ENCODE measurements at places on chromosomes 3 and 15. TPM values are rescaled to one million over a fixed set of nuclear protein-coding genes. Genes with fewer than 3 reads are reported as not detected.
A peak's percentile ranks its signal among the peaks of the same experiment; 100 is the strongest.

The BCL2A1 gene
- not detected for total RNA-seq

The GOLGA8A gene
- total RNA-seq: 79.7 TPM

The ASB14 gene
- total RNA-seq: not detected

The ARRDC4 gene
- 19.9 TPM for total RNA-seq

The HESX1 gene
- 50.6 TPM for total RNA-seq

The GNAT1 gene
- not detected for total RNA-seq

The ECT2 gene
- 267 TPM for total RNA-seq

The MORC1 gene
- total RNA-seq: not detected

- H3K36me3 ChIP-seq: no peaks in the 10 kb centered on the region
- no peak overlapping the region for H3K27ac ChIP-seq
- H3K4me1 ChIP-seq: no peaks in the 10 kb centered on the region
- DNase-seq: no peak
Measured at GRCh38 chr3:178181784-178182183, 354.5 kb upstream of the KCNMB2 start.

- H3K27me3 ChIP-seq: no peaks in the 10 kb centered on the region
- peaks cover 17% of the 10 kb centered on the region for H3K4me1 ChIP-seq
Measured at GRCh38 chr3:172201870-172202236, 162.5 kb downstream of the FNDC3B start.

DNA sequence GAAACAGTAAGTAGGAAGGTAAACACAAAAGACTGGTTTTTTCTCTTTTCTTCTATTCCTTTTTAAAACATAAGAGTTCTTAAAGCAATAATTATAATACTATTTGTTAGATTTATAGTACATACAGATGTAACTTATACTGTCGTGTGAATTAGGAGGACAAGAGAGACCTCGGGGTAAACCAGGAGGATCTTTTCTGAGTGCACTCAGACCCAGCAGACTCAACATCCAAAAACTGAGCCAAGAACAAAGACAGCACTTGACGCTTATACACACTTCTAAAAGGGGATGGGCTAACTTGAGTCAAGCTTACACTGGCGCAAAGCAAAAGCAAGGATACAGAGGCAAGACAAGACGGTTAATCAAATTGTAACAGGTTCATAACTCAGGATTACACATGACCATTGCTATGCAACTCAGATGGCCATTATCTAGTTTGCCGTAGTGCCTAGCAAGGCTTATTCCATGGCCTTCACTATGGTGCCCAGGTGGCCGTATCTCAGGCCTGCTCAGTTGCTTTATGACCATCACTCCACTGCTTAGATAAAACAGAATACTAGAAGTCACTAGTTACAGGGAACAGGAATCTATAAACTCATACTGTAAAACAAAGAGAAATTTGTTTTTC is 18.6 kb downstream of the MTHFS start:
- no peaks in the 10 kb centered on the region for H3K4me1 ChIP-seq
- no peak overlapping the region for H3K27ac ChIP-seq

- peaks cover 7% of the 10 kb centered on the region for H3K4me1 ChIP-seq
- H3K27ac ChIP-seq: no peak overlapping the region
- no peak for DNase-seq
- H3K36me3 ChIP-seq: no peaks in the 10 kb centered on the region
- H3K4me3 ChIP-seq: no peak overlapping the region
Measured at GRCh38 chr3:25728101-25728500, 55.1 kb downstream of the NGLY1 start.

DNA sequence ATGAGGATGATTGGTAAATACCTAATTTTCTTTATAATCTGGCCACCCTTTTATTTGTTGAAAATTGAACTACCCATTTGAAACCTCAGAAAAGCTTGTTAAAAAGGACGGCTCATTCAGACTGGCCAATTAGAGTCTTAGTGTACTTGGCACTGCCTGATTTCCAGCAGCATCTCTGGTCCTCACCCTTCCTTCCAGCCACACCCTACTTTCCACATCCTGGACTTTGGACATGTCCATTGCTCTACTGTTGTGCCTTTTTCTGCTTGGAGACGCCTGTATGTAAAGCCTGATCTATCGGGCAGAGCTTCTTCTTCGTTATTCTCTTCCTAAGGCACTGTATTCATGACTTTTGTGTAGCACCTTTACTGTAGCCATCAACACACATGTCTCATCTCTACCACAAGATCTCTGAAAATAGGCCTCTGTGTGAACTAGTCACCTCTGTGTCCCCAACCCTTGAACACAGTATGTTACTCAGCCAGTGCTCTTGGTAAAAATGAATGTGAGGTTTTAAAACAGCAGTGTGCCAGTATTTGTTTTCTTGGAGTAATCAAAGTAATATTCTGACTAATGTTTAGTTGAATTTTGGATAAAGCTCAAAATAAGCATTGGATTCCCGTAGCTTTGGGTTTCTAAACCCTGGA is 6.8 kb downstream of the RBM5 start:
- H3K4me3 ChIP-seq: no peak overlapping the region
- peaks cover 11% of the 10 kb centered on the region for H3K4me1 ChIP-seq
- no peak overlapping the region for H3K27ac ChIP-seq
- H3K36me3 ChIP-seq: peaks cover 45% of the 10 kb centered on the region

DNA sequence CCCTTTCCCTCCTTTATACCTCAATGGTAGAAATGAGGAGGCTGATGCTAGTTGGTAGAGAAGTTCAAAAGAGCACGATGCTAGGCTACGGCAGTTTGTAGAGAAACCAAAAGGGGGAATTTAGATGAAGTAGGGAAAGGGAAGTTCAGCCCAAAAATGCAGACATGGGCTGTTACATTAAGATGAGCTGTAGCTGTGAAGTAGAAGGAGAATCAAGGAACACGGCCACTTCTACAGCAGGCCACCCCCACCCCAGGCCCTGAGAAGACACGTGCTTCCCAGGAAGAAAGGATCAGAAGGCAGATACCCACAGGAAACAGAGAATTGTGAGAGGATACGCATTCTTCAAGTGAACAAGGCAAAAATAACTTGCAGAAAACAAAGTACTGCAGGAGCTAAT is 2.1 kb upstream of the PARP14 start:
- H3K27me3 ChIP-seq: peaks cover 32% of the 10 kb centered on the region
- H3K27ac ChIP-seq: no peak overlapping the region
- DNase-seq: no peak
- H3K4me1 ChIP-seq: no peaks in the 10 kb centered on the region
- no peaks in the 10 kb centered on the region for H3K36me3 ChIP-seq

- H3K27ac ChIP-seq: no peak overlapping the region
- peak; percentile 54 for DNase-seq
- no peaks in the 10 kb centered on the region for H3K4me1 ChIP-seq
- H3K36me3 ChIP-seq: no peaks in the 10 kb centered on the region
- H3K4me3 ChIP-seq: peak overlapping the region; percentile 61
Measured at GRCh38 chr3:133926736-133927539, 31.3 kb upstream of the RAB6B start.

DNA sequence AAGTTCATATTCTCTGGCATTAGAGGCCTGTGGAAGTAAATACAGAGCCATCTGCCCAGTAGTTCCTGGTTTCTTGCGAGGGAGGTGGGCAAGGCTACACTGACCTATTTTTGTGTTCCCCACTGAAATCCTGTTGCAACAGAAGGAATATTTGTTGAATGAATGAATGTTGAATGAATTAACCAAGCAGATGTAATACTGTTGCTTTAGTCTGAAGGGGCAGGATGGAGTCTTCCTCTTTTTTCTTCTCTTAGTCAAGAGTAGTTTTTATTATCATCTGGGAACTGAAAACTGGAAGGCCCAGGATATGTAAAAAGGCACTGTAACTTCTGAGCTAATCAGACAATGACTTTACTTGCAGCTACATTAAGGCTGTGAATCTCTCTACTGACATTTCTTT is 17.1 kb downstream of the BLOC1S6 start:
- no peak for DNase-seq
- peaks cover 7% of the 10 kb centered on the region for H3K36me3 ChIP-seq
- no peak overlapping the region for H3K27ac ChIP-seq
- no peak overlapping the region for H3K4me3 ChIP-seq
- no peaks in the 10 kb centered on the region for H3K27me3 ChIP-seq
- H3K4me1 ChIP-seq: no peaks in the 10 kb centered on the region

- H3K4me1 ChIP-seq: peaks cover 12% of the 10 kb centered on the region
- peaks cover 14% of the 10 kb centered on the region for H3K27me3 ChIP-seq
- H3K4me3 ChIP-seq: no peak overlapping the region
- DNase-seq: no peak
- no peak overlapping the region for H3K27ac ChIP-seq
- no peaks in the 10 kb centered on the region for H3K36me3 ChIP-seq
Measured at GRCh38 chr3:128071771-128072453, 19.7 kb downstream of the SEC61A1 start.

DNA sequence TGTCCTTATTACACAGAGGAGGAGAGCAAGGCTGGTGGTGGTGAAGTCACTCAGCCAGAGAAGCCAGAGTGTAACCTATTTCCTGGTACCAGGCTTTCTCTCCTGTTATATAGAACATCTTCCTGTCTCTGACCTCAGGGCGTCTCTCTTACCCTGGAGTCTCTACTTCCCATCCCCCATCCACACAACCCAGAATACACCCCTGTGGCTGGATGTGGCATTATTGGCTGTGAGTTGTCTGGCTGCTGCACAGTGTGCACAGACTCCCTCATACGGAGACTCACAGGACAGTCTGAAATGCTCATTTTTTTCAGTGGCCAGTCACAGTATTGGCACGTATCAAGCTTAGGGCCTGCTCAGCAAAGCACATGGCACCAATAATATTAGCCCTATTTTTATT is 8.6 kb downstream of the PODXL2 start:
- no peaks in the 10 kb centered on the region for H3K36me3 ChIP-seq
- H3K27me3 ChIP-seq: no peaks in the 10 kb centered on the region
- peaks cover 11% of the 10 kb centered on the region for H3K4me1 ChIP-seq
- no peak overlapping the region for H3K4me3 ChIP-seq

- peaks cover 10% of the 10 kb centered on the region for H3K27me3 ChIP-seq
- DNase-seq: no peak
- peaks cover 12% of the 10 kb centered on the region for H3K4me1 ChIP-seq
- H3K36me3 ChIP-seq: no peaks in the 10 kb centered on the region
- H3K4me3 ChIP-seq: no peak overlapping the region
- no peak overlapping the region for H3K27ac ChIP-seq
Measured at GRCh38 chr3:10335190-10335738, 14.4 kb upstream of the SEC13 start.

DNA sequence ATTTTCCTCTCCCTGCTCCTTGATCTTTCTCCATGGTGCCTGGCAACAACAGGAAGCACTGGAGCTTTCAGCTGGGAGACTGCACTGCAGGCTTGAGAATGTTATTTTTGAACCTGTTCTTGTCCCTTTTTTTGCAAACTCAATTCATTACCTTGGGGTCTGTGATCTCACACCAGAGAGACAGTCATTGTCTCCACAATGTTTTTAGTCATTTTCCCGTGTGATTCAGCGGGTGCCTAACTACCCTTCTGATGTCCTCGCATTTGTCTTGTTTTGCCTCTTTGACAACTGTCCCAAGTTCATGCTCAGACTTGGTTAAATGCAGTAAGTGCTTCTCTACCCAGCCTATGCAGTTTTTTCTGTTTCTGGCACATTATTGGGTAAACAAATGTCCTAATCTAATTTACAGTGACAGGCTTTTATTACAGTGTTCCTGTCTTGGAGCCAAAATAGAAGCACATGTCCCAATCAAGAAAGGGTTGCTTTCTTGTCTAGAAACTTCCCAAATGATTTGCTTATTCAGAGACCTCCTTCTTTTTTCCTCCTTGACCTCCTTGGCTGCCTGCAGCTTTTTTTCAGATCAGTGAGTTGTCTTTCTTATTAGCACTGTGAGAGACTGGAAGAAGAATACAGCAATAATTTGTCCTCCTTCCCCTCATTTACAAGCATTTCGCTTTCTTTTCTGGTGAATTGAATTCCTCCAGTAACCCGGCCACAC is 162.4 kb downstream of the NSUN3 start:
- H3K4me3 ChIP-seq: no peak overlapping the region
- H3K4me1 ChIP-seq: peaks cover 23% of the 10 kb centered on the region
- H3K27ac ChIP-seq: no peak overlapping the region
- H3K27me3 ChIP-seq: no peaks in the 10 kb centered on the region
- H3K36me3 ChIP-seq: no peaks in the 10 kb centered on the region

GRCh38 chr15:56913670-56914069 is 4.8 kb upstream of the TCF12 start:
- no peak for DNase-seq
- H3K27ac ChIP-seq: no peak overlapping the region
- no peak overlapping the region for H3K4me3 ChIP-seq
- no peaks in the 10 kb centered on the region for H3K27me3 ChIP-seq
- peaks cover 4% of the 10 kb centered on the region for H3K4me1 ChIP-seq
- no peaks in the 10 kb centered on the region for H3K36me3 ChIP-seq

DNA sequence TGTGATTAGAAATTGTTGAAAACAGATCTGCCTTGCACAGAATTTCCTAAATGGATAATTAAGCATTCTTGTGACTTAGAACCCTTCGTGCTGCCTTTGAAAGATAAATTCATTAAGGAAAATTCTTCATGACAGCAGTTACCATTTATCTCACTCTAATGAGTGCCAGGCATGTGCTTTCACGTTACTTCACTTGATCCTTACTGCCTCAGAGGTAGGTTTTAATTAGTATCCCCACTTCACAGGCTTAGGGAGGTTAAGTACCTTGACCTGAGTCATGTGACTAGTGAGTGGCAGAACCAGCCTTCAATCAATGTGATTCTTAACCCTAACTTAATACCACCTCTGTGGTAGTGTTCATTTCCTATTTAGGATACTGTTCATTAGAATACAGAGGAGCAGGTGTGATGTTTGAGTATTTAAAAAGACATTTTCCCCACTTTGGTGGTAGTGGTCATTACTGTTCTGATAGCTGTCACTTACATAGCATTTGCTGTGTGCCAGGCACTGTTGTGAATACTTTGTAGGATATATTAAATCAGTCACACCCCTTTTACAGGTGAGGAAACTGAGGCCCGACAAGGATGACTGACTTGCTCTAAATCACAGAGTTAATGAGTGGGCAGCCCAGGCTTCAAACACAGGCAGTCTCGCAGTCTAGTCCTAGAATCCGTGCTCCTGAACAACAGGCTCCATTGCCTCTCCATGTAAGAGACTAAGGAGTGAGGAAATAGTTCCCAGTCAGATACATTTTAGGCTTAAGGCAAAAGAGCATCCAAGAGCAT is 57.9 kb downstream of the RLBP1 start:
- DNase-seq: peak; percentile 40
- no peak overlapping the region for H3K27ac ChIP-seq
- no peaks in the 10 kb centered on the region for H3K36me3 ChIP-seq
- no peak overlapping the region for H3K4me3 ChIP-seq

- no peaks in the 10 kb centered on the region for H3K36me3 ChIP-seq
- no peak overlapping the region for H3K27ac ChIP-seq
- H3K4me3 ChIP-seq: no peak overlapping the region
- no peak for DNase-seq
Measured at GRCh38 chr15:59349680-59350420, 22.8 kb downstream of the MYO1E start.

GRCh38 chr3:11907667-11908660 is 61.3 kb upstream of the TAMM41 start:
- no peaks in the 10 kb centered on the region for H3K27me3 ChIP-seq
- H3K27ac ChIP-seq: no peak overlapping the region
- no peak for DNase-seq
- no peaks in the 10 kb centered on the region for H3K4me1 ChIP-seq

- H3K27me3 ChIP-seq: peaks cover 8% of the 10 kb centered on the region
- H3K4me1 ChIP-seq: peaks cover 8% of the 10 kb centered on the region
- no peaks in the 10 kb centered on the region for H3K36me3 ChIP-seq
- DNase-seq: no peak
- H3K27ac ChIP-seq: no peak overlapping the region
Measured at GRCh38 chr15:73845907-73846306, 27.5 kb upstream of the TBC1D21 start.

GRCh38 chr3:194206320-194206719 is 70.4 kb downstream of the HES1 start:
- no peak overlapping the region for H3K27ac ChIP-seq
- H3K27me3 ChIP-seq: peaks cover 15% of the 10 kb centered on the region
- H3K4me1 ChIP-seq: peaks cover 37% of the 10 kb centered on the region
- H3K36me3 ChIP-seq: no peaks in the 10 kb centered on the region
- DNase-seq: no peak
- H3K4me3 ChIP-seq: no peak overlapping the region

Measured in neural progenitor cell (in vitro differentiated cells).